ENCODE measurements at places on chromosomes 16 and 17.

- peak; percentile 96 for DNase-seq
Observed at GRCh38 chr17:74957935-74958740, 14.4 kb downstream of the HID1 start.

DNA sequence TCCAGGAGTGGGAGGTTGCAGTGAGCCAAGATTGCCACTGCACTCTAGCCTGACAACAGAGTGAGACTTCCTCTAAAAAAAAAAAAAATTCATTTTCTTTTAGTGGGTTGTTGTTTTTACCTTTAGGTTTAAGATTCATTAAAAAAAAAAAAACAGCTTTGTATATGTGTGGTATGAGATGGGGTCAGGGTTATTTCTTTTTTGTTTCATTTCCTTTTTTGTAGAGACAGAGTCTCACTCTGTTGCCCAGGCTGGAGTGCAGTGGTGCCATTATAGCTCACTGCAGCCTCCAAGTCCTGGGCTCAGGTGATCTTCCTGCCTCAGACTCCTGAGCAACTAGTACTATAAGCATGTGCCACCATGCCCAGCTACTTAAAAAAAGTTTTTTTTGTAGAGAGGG lies 47.0 kb downstream of the BCAS3 start:
- DNase-seq: no peak

DNA sequence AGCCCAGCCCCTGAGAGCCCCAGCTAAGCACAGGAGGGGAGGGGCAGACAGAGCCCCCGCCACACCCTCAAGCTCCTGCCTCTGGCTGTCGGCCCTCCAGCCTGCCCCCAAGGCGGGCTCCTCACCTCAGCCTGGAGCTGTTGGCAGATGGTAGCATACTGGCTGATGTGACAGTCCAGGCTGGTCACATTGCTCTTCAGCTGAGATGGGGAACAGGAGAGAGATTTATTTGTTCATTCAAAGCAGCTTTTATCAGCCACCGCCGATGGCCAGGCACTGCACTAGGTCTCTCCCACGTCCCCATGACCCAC lies 14.8 kb downstream of the KIF18B start:
- DNase-seq: no peak

DNA sequence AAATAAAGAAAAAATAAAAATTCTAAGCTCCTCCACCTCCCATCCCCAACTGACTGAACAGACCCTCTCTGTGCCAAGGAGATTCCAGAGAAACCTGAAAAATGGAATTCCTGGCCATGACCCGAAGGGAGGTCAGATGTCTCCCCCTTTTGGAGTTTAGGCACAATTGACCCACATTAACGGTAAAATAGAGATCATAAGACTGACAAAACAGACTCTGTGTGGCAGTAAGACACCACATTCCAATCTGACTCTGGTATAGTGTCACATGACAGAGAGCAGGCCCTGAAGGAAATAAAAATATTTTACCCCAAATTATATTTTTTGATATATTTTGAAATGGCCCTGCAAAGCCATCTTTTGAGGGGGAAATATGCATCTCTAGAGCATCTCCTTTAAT lies 115.1 kb upstream of the ZKSCAN2 start:
- no peak for DNase-seq

DNA sequence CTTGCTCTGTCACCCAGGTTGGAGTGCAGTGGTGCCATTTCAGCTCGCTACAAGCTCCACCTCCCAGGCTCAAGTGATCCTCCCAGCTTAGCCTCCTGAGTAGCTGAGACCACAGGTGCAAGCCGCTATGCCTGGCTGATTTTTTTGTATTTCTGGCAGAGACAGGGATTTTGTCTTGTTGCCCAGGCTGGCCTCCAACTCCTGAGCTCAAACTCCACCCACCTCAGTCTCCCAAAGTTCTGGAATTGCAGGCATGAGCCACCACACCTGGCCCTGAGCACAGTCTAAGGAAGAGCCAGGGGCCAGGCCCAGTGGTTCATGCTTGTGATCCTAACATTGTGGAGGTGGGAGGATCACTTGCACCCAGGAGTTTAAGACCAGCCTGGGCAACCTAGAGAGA lies 21.8 kb upstream of the BCO1 start:
- DNase-seq: no peak

DNA sequence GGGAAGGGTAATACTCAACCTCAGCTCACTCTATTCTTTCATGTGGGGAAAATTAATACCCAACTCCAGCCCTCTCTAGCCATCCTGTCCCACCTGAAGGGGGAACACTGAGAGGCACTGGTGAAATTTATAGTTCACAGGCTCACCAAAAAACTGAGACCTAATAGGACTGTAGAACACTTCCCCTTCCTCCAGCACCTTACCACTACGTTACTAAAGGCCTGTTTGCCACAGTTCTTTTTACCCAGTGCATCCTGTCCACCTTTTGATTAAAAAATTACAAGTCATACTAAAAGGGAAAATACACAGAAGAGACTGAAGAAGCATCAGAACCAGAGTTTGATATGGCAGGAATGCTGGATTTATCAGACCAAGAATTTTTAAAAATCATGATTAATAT lies 26.0 kb downstream of the DHRS7B start:
- no peak for DNase-seq

DNA sequence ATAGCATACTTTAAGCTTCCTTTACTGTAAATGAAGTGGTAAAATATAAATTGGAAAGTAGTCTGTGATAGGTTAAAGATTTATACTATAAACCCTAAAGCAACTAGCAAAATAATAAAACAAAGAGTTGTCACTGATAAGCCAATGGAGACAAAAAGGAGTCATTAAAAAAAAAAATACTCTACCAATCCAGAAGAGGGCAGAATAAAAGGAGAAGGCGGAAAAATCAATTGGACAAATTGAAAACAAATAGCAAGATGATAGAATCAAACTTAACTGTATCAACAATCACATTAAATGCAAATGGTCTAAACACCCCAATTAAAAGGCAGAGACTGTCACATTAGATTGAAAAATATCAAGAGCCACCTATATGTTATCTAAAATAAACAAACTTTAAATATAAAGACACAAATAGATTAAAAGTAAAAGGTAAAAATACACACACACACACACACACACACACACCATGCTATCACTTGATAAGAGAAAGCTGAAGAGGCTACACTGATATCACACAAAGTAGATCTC lies 71.8 kb downstream of the CACNG1 start:
- DNase-seq: no peak

DNA sequence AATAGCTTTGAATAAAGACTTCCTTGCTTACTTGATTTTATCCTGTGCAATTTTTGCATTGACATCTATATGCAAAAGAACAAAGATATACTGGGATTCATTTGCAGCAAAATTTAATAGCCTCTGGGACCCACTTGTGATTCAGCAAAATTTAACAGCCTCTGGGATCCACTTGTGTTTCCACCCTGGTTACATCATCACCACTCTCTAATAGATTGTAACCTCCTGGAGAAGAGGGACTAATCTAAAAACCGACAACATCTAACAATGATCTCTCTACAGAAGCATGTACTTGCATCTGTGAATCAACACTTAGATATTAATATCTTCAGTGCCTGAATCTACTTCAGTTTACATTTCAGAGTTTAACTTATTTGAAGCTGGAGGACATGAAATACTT lies 202.0 kb upstream of the CPHXL start:
- no peak for DNase-seq

DNA sequence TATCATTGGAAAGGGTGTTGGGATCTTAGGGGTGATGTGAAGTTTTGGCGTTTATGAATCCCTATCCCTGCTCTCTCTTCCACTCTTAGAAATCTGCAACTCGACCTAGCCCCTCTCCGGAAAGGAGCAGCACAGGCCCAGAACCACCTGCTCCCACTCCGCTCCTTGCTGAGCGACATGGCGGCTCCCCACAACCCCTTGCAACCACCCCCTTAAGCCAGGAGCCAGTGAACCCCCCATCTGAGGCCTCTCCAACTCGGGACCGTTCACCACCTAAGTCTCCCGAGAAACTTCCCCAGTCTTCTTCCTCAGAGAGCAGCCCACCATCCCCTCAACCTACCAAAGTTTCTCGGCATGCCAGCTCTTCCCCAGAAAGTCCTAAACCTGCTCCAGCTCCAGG lies 9.0 kb downstream of the SRRM2 start:
- no peak for DNase-seq

- DNase-seq: no peak
Observed at GRCh38 chr16:86531191-86531545, 20.8 kb downstream of the FOXF1 start.

DNA sequence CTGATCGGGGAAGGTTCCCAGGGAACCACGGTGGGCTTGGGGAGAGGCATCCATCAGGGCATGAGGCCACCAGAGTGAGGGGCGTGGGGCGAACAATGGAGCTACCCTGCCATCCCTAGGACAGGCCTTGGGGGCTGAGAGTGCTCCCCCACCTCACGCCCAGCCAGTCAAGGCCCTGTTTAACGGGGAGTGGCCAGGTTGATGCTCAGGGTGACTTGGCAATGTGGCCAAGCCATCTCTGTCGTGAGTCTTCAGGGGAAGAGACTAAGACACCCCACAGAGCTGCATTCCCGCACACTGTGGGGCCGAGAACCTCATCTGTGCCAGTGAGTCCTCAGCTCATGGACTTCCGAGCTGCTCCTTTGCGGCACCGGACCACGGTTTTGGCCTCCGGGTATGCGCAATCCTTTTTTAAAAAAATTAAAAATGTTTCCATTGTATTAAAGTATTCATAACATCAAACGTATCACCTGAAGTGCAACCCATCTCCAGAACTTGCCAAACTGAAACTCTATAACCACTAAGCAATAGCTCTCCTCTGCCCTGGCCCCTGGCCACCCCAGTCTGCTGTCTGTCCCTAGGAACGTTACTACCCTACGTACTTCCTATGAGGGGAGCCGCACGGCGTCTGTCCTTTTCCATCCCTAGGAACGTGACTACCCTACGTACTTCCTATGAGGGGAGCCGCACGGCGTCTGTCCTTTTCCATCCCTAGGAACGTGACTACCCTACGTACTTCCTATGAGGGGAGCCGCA lies 71.8 kb upstream of the DOC2B start:
- no peak for DNase-seq

DNA sequence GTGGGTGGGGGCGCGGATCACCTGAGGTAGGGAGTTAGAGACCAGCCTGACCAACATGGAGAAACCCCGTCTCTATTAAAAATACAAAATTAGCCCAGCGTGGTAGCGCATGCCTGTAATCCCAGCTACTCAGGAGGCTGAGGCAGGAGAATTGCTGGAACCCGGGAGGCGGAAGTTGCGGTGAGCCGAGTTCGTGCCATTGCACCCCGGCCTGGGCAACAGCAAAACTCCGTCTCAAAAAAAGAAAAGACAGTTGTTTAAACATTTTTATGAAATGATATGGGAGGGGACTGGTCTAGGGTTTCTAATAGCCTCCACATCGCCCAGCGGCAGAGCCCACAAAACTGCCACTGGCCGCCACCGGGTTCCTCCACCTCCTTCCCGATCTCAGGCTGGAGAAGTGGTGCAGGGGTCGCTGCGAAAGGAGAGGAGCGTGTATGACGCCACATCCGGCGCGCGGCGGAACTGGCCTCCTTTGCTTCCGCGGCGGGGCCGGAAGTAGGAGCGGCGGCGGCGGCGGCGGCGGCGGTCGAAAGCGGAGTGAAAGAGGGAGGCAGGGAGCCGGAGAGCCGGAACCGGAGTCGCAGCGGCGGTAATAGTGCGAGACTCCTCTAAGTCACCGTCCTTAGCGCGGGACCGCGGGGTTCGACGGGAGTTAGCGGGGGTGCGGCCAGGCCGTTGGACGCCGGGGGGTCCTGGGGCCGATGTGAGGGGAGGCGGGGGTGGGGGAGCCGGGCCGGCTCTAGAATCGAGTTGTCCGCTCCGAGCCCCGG lies at the start of gene PPP4C:
Gene PPP4C (plus strand): TSS at position 492 of the 773 bp plus-strand sequence. CDS start 384 bp downstream, outside the sequence.
- DNase-seq: peak; percentile 94

GRCh38 chr17:37483311-37484039 lies 6.2 kb upstream of the DUSP14 start:
- no peak for DNase-seq

GRCh38 chr17:73765824-73766563 lies 121.7 kb upstream of the SDK2 start:
- DNase-seq: no peak

DNA sequence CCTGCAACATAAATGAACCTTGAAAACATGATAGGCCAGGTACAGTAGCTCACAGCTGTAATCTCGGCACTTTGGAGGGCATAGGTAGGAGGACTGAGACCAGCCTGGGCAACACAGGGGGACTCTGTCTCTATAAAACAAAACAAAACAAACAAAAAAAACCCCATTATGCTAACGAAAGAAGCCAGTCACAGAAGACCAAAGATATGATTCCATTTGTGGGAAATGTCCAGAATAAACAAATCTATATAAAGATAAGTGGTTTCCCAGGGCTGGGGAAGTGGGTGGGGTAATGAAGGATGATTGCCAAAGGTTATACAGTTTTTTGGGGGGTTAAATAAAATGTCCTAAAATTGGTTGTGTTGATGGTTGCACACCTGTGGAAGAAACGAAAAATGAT lies 36.5 kb upstream of the SIAH1 start:
- DNase-seq: no peak

GRCh38 chr17:61053469-61053868 lies 346.2 kb upstream of the TBX2 start:
- DNase-seq: no peak

- DNase-seq: peak; percentile 85
Observed at GRCh38 chr17:63700528-63701455, 867 bp upstream of the LIMD2 start.

GRCh38 chr17:5592382-5592781 lies 8.1 kb upstream of the NLRP1 start:
- no peak for DNase-seq
